ENCODE measurements at places on chromosomes 6 and 20.
A peak's percentile ranks its signal among the peaks of the same experiment; 100 is the strongest.

- no peak for DNase-seq
These were observed 94.2 kb upstream of the SCP2D1 start for GRCh38 chr20:18719426-18719825.

DNA sequence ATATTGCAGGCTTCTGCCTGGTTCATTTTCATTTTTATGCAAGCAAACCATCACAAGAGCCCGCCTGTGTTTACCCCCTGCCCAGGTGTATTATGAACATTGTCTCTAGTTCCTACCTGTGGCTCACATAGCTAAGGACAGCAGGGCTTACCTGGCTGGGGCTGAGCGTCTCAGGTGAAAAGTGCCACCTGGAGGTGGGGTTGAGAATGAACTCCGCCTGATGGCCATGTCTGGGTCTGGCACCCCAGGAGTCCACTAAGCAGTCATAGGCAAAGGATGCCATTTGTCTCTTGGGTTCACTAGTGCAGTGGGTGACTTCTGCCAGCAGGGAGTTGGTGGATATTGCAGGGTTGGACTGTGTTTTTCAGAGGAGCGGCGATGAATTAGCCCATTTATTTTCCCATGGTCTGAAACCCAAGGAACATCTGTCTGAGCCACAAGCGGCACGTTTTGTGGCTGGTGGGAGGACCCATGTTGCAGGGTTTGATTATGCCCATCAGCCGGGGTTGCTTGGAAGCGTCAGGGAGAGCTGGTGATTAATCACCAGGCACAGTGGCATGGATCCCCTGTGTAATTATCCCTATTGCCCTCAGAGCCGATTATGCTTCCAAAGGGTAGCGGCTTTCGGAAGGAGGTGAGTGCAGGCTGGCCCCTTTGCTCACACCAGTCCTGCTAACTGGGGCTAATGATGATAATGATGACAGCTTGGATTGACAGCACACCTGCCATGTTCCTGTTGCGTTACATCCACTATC is 92.1 kb downstream of the CDH26 start:
- DNase-seq, result peak; percentile 95

DNA sequence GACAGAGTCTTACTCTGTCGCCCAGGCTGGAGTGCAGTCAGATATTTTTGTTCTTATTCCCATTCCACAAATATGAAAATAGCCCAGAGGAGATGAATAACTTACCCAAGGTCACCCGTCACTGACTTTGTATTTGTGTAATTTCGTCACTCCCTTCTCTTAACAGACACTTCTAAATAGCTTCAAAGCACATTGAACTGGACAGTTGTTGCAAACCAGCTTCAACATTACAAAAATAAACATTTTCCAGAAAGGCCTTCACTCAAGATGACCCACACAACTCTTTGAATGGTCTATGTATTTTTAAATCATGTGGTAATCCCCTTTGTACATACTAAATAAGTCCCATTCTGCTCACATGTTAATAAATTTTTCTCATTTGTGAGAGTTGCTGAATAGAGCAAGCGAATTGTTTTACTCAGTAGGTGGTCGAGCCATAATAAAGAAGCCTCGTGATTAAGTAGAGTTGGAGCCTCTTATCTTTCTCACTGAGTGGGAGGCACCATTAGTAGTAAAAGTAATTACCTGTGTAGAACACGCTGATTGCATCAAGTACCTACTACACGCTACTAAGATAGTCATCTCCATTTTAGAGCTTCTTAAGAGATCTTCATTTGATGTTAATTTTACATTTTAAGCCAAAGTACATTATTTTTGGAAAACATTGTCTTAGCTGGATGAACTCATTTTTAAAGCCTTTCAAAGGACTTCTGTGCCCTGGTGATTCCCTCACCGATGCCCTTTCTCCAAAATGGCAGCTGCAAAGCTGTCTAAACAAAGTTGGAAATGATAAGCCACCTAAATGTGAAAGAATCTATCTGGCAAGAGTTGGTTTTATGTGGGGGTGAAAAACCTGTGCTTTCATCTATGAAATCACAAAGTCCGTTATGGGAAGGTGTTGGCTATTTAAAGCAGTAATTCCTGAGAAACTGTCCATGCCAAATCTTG is 110.0 kb downstream of the TSHZ2 start:
- no peak for DNase-seq

DNA sequence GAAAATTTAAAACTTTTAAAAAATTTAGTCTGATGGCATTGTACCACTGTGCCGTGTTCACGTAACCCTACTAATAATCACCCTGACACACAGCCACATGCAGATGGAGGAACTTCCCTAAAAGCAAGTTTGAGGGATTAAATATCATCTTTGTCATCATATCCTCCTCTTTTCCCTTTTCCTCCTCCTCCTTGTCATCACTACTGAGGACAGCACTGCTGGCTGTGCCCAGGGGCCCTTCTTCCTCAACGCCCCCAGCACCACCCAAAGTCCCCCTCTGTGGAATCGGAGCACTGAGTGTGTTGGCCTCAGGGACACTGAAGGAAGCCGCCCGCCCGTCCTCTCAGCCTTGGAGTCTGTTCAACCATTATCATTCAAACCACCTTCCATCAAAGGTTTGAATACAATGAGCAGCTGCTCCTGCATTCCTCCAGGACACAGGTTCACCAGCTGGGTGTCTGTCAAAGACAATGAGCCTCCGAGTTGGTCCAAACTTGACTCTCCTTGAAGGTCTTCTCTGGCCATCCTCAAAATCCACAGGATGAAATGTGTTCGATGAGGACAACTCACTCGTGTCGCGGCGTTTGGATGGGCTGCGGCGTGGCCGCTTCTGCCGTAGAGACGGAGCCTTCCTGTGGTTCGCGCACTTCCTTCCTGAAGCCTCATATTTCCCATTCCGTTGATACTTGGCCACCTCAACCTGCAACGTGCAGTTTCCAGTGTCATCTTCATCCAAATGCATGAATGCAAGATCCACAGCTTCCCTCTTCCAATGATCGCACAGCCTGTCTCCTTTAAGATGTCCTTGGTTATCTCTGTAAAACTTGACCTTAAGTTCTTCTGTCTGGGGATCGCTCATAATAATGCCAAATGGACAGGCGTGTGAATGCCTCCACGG is 23.3 kb downstream of the NQO2 start:
- peak; percentile 61 for DNase-seq

DNA sequence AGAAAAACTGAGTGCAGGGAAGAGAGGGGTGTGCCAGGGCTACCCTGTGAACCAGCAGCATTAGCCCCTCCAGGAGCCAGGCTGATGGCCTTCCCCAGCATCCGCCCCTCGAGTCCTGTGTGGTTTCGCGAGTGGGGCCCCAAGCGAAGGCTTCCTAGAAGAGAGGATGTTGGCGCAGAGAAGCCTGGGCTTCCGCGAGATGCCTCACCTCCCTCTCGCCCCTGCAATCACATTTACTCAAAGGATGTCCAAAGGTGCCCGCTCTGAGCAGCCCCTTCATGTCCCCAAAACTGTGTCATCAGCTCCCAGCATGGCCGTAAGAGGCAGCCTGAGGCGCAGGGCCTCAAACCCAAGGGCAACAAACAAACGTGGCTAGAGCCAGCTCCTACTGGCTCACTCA is 111.7 kb downstream of the PREX1 start:
- no peak for DNase-seq

DNA sequence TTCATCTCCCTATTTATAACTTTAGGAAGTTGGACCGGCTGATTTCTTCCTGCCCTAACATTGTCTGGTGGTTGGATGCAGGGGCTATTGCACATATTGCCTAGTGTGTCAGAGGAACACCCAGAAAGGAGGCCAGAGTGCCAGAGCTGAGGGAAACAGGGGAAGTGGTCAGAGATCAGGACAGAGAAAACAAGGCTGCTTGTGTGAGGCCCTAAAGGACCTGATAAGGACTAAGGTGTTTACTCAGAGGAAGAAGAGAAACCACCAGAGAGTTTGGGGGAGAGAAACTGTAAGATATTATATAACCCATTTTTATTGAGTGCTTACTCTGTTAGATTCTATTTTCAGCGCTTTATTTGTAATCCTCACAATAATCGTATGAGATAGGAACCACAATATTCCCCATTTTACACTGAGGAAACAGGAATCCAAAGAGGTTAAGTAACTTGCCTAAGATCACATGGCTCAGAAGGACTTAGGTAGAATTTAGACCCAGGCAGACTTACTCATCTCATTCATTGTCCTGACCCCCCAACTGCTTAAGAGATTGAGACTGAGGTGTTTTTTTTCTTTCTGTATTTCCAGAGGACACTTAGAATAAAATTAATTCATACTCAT is 54.0 kb upstream of the REV3L start:
- DNase-seq, result peak; percentile 11

- no peak for DNase-seq
These were observed 133.1 kb upstream of the FOXA2 start for GRCh38 chr20:22717466-22717865.

DNA sequence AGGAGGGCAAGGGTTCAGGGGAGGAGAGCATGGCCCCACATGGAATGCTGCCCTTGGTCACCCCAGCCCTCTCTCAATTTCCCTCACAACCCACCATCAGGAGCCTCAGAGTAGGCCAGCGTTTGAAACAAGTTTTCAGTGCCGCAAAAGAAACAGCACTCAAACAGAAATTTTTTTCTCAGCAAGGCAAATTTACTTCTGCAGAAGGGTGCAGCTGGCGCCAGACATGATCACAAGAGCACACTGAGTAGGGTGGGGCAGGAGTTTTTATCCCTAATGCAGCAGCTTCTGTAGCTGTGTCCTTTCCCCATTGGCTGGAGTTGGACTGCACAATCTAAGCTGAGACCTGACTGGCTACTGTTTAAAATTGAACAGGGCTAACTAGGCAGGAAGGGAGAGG is 287.8 kb upstream of the CDYL start:
- no peak for DNase-seq

- DNase-seq, result no peak
These were observed 155.5 kb downstream of the LRFN2 start for GRCh38 chr6:40431706-40432105.

- DNase-seq, result peak; percentile 71
These were observed 34.4 kb downstream of the SLC52A3 start for GRCh38 chr20:733861-734260.

GRCh38 chr6:21947731-21948386 is 349.0 kb downstream of the PRL start:
- DNase-seq, result no peak

DNA sequence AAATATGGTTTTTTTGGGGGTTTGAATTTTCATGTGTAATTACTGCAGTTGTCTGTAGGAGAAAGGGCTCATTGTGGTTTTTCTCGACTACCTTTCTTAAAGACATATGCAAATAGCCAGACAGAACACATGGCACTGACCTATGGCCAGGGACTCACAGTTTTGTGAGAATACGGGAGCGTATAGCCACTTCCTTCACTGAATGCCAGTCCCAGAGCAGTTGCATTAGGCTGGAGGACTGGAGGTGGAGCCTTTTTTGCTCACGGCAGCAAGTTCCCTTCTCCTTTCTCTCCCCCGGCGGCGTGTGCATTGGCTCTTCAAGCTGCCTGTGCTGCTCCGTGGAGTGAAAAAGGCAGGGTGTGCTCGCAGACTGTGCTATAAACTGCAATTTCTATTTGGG is 114.9 kb downstream of the AKAP7 start:
- no peak for DNase-seq

DNA sequence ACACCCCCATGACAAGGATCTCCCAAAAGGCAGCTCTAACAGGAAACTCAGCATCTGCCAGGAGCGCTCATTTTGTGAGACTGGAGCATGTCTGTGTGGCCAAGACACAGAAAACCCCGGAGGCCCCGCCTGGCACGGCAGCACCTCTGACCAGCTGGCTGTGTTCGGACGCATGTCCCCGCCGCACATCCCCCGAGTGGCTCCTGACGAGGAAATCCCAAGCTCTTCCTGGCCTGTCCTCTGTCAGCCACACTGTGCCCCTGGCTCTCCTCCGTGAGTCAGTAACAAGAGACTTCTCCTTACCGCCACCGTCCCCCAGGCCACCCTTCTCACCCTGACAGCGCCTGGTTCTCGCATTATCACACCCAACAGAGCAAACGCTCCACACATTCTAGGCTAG is 14.4 kb downstream of the SLC2A4RG start:
- DNase-seq, result no peak

DNA sequence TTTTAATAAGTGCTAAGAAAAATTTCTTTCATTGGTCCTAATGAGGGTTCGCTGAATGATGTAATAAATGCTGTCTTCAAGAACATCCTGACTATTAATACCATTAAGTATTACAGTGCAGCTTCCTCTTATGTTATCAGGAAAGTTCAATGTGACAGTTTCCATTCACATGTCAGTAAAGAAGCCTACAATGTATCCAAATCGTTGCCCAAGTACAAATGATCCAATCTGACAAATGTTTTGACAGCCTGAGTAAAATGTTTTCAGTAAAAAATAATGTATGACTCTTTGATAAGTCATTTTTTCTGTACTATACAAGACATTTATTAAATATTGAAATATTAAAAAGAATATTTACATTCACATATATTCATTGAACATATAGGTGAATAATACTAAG is 496.1 kb upstream of the MANEA start:
- DNase-seq, result no peak

DNA sequence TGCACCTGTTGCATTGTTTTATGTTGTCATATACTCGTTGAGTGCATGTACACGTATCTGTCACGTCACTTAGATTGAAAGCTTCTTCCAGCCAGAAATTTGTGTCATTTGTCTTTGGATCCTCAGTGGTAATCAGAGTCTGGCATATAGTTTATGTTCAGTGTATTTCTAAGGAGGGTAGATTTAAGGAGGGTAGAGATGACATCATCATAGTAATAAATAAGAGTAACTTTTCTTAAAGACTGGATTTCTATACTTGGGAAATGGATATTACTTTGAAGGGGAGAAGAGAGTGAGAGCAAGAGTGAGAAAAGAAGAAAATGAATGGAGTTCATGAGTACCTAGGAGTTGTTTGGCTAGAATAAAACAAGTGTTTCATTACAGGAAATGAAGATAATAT is 255.0 kb upstream of the SASH1 start:
- DNase-seq, result no peak

- no peak for DNase-seq
These were observed 4.5 kb downstream of the CHMP4B start for GRCh38 chr20:33815671-33816070.

- peak; percentile 60 for DNase-seq
These were observed 200.2 kb upstream of the EYA4 start for GRCh38 chr6:133040803-133041419.

DNA sequence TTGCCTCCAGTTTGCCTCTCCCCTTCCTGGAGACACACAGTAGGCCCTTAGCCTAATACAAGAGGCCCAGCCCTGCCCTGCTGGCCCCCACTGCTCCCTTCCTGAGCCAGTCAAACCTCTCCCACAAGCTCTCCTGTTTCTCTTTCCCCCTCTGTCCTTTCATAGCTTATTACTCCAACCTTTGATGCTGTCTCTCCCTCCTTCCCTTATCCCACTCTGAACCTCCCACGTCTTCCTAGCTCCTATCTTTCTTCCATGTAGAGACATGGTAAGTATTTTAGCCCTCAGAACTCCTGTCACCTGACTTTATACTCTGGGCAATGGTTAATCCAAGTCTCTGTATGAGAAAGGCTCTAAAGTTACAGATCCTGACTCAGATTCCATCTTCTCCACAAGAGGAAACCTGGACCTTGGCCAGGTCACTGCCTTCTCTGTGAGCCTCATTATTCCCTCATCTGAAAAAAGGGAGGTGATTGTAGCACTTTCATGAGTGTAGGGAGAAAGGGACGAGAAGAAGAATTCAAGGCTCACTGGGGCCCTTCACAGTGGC is 6.7 kb downstream of the TGIF2 start:
- no peak for DNase-seq
